ENCODE measurements at places on chromosomes 2 and 18. TPM values are rescaled to one million over a fixed set of nuclear protein-coding genes. Genes with fewer than 3 reads are reported as not detected.

Gene UGT1A3
- total RNA-seq, result not detected

DNA sequence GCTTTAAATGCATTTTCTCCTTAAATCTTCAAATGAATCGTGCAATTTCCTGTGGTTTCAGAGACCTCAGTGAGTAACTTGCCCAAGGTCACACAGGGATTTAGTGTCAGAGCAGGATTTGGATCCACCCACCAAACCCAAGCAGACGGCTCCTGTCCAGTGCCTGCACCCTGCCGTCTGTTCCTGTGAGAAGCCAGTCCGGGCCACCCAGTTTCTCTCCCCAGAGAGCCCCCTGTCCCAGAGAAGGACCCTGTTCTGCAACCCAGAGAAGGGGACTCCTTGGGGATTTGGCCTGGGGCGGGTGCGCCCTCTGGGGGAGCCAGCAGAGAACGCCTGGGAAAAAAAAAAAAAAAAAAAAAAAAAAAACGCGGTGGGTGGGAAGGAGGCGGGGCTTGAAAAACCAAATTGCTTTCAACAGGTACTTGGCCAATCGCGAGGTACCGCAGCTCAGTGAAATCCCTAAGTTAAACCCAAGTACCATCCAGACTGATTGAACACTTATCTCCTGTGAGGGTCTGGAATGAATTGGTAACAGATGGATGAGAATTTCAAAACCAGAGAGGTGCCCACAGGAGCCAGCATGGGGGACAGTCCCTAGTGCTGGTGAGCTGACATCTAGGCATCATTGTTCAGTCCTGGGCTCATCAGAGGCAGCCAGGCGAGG lies 30.9 kb upstream of the REEP1 start:
- H3K36me3 ChIP-seq, result no peaks in the 10 kb centered on the region
- no peak overlapping the region for H3K27ac ChIP-seq
- peak; percentile 41 for DNase-seq
- H3K4me1 ChIP-seq, result no peaks in the 10 kb centered on the region
- no peaks in the 10 kb centered on the region for H3K27me3 ChIP-seq

Gene SPR
- 10.7 TPM for total RNA-seq

Gene SERPINB13
- not detected for total RNA-seq

DNA sequence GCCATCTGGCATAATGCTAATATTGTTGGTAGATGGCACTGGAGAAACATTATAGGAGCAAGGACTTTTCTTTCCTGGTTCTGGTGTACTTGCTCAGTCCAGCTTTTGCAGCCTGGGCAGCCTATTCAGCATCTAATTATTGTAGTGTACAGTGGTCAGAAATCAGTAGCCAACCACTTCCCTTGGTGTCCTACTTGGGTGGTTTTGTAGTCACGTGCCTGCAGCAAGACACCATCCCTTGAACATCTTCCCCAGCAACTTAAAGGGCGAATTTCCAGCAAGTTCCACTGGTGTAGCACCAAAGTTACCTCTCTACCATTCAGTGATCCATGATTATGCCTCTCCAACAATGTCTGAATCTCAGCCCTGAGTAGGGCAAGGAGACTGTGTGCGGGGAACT lies 557.6 kb downstream of the SATB2 start:
- no peak overlapping the region for H3K4me3 ChIP-seq
- no peaks in the 10 kb centered on the region for H3K36me3 ChIP-seq
- H3K27me3 ChIP-seq, result no peaks in the 10 kb centered on the region
- no peaks in the 10 kb centered on the region for H3K4me1 ChIP-seq

DNA sequence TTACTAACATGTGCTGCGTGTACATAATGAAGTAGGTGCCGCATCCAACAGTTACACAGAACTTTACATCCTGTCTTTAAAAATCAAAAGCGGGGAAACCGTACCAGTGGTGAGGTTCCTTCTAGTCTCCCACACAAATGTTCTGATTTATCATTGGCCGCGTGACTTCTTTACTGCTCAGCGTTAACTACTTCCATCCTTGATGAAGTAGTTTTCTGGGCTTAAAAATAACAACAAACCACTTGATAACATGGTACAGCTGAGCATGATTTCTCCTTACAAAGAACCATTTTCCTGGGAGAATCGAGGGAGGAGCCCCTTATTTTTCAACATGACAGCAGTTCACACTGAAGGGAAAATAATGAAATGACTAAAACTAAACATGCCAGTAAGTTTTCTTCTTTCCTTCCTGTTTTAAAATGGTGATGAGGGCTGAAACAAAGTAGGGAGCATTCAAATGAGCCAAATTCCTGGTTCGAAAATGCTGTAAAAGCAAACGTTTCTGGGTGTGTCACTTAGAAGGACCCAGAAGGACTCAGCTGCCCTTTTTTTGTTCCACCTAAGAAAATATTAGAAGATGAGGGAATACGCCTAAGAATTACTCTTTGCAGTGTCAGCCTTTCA lies 9.9 kb downstream of the EMILIN2 start:
- H3K27ac ChIP-seq, result no peak overlapping the region
- H3K4me3 ChIP-seq, result no peak overlapping the region
- H3K27me3 ChIP-seq, result no peaks in the 10 kb centered on the region
- H3K4me1 ChIP-seq, result no peaks in the 10 kb centered on the region
- DNase-seq, result no peak

DNA sequence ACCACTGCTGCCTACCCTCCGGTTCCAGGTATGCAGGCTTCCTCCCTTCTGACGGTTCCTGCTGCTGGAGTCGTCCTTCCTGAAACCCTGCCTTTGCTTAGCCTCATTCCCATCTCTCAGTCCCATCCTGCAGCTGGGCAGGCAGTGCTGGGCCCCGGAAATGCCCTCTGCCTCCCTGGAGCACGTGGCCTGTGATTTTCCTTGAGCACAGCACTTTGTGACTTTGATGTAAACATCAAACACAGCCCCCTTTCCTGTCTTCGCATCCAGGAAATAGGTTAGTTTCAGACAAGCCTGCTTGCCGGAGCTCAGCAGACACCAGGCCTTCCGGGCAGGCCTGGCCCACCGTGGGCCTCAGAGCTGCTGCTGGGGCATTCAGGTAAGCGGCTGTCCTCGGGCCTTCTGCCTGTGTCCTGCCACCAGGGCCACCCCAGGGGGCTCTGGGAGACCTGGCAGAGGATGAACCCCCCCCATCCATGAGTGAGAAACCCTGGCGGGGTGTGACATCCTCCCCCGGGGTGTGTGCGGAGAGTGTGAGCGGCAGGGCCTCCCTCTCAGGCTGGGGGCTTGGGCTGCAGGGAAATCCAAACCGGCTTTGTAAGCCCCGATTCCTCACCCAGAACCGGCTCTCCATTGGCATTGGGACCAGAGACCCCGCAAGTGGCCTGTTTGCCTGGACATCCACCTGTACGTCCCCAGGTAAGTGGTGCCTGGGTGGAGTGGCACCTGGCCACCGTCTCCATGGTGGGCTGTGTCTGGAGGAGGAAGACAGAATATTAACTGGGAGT lies at the start of gene ZAP70:
Gene ZAP70 (plus strand): TSS at position 281 of the 788 bp plus-strand sequence. CDS start 10,461 bp downstream, outside the sequence.
- DNase-seq, result no peak
- H3K36me3 ChIP-seq, result no peaks in the 10 kb centered on the region
- no peak within 1 kb of the TSS for H3K4me3 ChIP-seq
- H3K27me3 ChIP-seq, result no peaks in the 10 kb centered on the region
- H3K27ac ChIP-seq, result no peak within 1 kb of the TSS
- peaks cover 3% of the 10 kb centered on the region for H3K4me1 ChIP-seq

DNA sequence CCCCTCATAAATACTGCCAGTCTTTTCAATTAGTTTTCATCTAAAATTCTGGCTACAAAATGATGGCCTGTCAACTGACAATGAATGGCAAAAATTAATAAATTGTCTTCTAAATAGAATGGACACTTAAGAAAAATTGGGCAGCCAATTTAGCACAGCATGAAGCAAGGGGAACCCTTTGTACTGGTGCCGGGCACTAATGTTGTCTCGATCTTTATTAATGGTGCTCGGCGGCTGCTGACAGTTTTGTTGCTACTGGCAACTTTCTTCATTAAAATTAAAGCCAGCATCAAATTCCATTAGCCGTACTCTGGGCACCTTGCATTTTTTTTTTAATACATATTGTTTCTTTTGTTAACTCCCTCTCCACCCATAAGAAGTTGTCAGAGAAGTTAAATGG lies 309.3 kb downstream of the GBX2 start:
- H3K4me1 ChIP-seq, result no peaks in the 10 kb centered on the region
- no peak overlapping the region for H3K27ac ChIP-seq
- no peaks in the 10 kb centered on the region for H3K36me3 ChIP-seq
- H3K27me3 ChIP-seq, result no peaks in the 10 kb centered on the region
- no peak for DNase-seq

Gene PAX8
- not detected for total RNA-seq

- no peak overlapping the region for H3K27ac ChIP-seq
- H3K27me3 ChIP-seq, result no peaks in the 10 kb centered on the region
- H3K4me1 ChIP-seq, result no peaks in the 10 kb centered on the region
- H3K4me3 ChIP-seq, result no peak overlapping the region
- no peak for DNase-seq
- no peaks in the 10 kb centered on the region for H3K36me3 ChIP-seq
These were observed 43.2 kb upstream of the ORC2 start for GRCh38 chr2:201006704-201007103.

DNA sequence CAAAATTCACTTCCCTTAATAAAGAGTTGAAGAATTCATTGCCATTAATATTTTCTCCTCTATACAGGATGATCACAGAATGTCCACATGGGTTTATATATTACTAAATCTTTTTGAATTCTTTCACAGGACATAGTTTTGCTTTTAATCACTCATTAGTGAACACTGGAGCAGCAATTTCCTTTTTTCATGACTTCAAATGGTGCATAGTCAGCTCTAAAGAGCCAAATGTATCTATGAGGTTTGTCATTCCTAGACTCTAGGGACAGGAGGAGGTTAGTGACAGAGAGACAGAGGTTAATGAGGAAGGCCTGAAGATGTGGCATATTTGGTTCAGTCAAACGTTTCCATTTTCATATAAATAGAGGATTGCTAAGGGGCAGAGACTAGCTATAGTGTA lies 111.8 kb downstream of the FSHR start:
- no peaks in the 10 kb centered on the region for H3K27me3 ChIP-seq
- no peak overlapping the region for H3K27ac ChIP-seq
- peaks cover 6% of the 10 kb centered on the region for H3K4me1 ChIP-seq
- H3K36me3 ChIP-seq, result no peaks in the 10 kb centered on the region

Gene DOK6
- 0.50 TPM for total RNA-seq

DNA sequence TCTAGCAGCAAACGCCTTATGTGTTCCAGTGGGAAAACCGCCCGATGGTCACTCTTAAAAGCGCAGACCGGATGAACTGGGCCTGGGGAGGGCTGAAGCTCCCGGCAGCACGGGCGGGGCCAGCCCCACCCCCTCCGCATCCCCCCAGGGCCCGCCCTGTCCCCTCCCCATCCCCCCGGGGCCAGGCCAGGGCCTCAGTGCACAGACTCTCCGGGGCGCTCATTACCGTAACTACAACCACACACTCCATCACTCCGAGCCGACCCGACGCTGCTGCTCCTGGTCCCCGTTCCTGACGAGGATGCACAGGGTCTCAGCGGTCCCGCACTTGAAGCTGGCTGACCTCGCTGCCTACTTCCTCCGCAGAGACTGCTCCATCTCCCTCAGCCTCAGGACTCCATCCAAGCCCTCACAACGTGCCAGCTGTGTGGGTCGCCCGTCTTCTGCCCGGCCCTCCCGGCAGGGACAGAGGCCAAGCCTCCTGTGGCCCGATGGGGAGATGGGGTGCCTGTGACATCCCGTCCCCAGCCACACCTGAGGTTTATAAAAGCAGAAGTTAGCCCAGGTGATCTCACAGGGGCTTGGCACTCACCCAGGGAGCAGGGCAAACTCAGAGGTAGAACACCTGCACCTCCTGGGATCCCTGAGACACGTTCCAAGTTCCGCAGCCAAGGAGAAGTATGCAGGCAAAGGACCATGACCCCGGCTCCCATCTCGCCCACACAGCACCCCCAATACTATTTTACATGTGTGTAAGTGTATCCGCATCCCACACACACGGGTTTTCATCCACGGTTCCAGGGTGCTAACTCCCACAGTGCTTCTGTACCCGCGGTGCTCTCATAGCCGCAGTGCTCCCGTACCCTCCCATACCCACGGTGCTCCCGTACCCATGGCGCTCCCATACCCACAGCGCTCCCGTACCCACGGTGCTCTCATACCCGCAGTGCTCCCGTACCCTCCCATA lies 36.0 kb downstream of the SLC66A2 start:
- H3K27ac ChIP-seq, result no peak overlapping the region
- no peaks in the 10 kb centered on the region for H3K36me3 ChIP-seq
- peak; percentile 45 for DNase-seq
- no peak overlapping the region for H3K4me3 ChIP-seq
